ENCODE measurements at places on chromosomes 5 and 9.

GRCh38 chr5:77777281-77777892 is 1.2 kb upstream of the TBCA start:
- peak; percentile 45 for DNase-seq

GRCh38 chr5:25488119-25488518 is 843.3 kb upstream of the CDH10 start:
- DNase-seq = no peak

GRCh38 chr5:77329664-77330430 is 119.4 kb downstream of the PDE8B start:
- DNase-seq = no peak

- no peak for DNase-seq
These were observed 7.7 kb upstream of the SLC35D2 start for GRCh38 chr9:96391021-96391765.

- no peak for DNase-seq
These were observed 268.6 kb downstream of the PSAT1 start for GRCh38 chr9:78565481-78565880.

GRCh38 chr9:26013199-26013598 is 335.0 kb upstream of the TUSC1 start:
- no peak for DNase-seq

DNA sequence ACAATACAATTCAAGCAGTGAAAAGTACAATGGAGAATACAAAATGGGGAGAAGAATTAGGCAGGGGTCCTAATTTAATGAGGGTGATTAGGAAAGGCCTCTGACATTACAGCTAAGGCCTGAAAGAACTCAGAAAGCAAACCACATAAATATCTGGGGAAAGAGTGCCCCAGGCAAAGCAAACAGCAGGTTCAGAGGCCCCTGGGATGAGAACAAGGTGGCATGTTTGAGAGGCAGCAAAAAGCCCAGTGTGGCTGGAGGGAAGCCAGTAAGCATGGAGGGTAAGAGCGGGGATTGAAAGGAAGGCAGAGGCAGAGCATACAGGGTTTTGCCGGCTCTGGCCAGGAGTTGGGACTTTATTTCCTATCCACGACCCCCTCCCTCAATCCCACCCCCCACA is 33.4 kb upstream of the VDAC1 start:
- no peak for DNase-seq

GRCh38 chr9:88056876-88057275 is 81.4 kb downstream of the SPATA31C2 start:
- no peak for DNase-seq

GRCh38 chr5:141797425-141797824 is 80.8 kb downstream of the PCDH1 start:
- DNase-seq = no peak

- no peak for DNase-seq
These were observed 133.8 kb upstream of the MEF2C start for GRCh38 chr5:89016741-89017303.

DNA sequence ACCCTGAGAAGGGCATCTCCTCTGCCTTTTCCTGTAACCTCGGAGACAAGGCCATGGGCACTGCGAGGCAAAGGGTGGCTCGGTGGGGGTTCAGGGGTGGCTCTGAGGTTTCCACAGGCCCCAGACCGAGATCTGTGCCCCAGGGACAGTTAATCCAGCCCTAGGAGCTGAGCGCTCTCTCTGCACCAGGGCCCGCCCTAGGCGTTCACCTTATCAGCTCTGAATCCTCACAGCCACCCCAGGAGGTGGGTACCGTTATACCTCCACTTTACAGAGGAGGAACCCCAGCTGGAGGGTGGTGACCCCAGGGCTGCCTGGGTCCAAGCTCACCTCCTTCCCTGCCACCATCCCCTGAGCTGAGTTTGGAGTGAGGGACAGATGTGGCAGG is 2.3 kb upstream of the ENG start:
- no peak for DNase-seq

DNA sequence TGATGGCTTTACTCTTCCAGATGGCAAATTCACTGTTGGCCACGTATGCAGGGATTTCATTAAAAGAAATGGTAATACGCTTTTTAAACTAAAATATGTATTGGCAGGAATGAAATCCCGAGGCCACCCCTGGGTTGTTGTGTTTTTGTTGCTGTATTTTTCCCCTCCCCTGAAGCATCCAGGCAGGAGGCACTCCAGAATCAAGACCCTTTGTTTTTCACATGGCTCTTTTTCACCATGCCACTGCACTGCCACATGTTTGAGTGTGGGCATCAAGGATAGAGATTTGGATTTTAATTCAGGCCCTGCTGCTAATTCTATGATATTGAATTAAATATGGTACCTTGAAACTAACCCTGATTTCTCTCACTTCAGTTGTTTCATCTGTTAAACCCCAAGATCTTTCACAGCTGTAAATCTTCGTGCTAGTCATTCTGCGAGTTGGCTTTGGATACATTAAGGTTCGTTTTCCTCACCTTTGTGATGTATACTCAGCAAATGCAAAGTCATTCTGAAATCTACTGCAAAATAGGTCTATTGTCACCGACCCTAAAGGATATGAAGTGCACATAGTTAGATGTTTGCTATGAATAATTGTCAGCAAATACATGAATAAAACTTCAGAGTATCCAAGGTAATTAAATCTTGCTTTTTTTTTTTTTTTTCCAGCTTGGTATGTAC is 533.4 kb downstream of the PTPRD start:
- DNase-seq = no peak

DNA sequence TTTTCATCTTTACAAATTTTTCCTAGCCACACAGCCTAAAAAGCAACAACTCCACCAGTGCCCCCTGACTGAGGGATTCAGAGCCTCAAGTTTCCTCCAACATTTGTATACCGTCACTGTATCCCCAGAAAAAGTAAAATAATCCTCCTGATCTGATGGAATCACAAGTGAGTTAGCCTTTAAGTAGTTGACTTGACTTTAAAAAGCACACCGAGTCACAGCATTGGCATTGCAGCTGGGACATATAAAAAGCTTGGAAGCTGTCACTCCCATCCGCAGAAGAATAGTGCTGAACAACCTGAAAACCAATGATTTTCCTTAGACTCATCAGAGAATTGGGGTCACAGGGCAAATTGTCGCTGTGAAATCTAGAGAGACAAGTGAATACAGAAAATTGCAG is 41.6 kb upstream of the FBN2 start:
- no peak for DNase-seq

GRCh38 chr5:124923131-124923530 is 176.7 kb upstream of the ZNF608 start:
- no peak for DNase-seq

DNA sequence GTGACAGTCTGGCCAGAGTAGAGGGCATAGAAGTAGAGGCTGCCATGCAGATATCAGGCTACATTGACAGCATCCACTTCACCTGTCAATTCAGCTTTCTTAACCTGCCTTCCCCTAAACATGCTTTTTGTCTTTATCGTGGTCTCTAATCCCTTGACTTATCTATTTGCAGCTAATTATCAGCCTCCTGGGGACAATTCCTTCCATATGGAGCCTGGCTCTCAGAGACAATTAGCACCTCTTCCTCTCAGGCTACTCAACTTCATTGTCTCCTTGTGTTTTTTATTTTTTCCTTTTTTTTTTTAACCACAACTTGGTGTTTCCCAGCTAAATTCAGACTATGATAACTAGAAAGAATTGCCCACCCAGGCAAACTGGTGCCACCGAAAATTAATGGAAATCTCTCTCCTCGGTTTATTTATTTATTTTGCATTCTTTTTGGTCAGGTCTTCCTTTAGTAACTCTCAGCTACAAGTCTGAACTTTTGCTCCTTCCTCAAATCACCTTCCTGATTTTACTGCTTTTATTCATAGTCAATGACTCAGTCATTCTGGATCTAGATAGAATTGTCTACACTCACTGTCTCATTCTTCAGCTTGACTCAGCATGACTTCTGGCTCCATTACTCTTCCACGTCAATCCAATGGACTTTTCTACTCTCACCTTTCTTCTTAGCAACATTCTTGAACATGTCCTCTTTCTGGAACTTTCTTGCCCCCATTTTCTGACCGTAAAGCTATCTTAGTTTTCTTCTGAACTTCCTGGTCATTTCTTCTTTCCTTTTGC is 63.0 kb upstream of the BASP1 start:
- DNase-seq = peak; percentile 67

DNA sequence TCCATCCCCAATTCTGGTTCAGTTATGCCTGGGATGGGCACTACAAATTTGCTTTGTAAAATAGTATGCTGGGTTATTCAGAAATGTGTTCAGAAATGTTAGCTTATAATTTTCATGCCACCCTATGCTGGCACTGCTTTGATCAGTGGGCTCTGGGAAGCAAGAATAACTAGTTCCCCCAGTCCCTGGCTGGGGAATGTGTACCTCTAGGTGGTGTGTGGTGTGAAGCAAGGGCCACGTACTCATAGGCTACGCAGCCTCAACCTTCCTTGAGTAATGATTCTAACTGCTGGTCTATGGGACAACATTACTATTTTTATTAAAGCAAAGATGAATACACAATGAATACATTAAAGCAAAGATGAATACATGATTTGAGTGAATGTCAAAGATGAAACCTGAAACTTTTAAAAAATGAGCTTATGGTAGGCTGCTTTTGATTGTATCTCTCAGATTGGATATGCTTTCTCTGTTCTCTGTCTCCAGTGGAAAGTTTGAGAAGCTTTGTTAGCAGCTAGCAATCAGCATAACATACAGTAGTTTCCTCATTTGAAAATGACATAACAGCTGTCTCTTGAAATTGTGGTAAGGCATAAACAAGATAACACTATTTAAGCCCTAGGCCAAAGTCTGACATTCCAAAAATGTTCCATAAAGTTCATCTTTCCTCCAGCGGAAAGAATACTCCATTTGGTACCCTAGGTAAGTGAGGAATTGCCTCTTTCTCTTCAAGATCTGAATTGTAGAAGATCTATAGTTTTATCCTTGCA is 174.7 kb upstream of the NFIB start:
- no peak for DNase-seq

DNA sequence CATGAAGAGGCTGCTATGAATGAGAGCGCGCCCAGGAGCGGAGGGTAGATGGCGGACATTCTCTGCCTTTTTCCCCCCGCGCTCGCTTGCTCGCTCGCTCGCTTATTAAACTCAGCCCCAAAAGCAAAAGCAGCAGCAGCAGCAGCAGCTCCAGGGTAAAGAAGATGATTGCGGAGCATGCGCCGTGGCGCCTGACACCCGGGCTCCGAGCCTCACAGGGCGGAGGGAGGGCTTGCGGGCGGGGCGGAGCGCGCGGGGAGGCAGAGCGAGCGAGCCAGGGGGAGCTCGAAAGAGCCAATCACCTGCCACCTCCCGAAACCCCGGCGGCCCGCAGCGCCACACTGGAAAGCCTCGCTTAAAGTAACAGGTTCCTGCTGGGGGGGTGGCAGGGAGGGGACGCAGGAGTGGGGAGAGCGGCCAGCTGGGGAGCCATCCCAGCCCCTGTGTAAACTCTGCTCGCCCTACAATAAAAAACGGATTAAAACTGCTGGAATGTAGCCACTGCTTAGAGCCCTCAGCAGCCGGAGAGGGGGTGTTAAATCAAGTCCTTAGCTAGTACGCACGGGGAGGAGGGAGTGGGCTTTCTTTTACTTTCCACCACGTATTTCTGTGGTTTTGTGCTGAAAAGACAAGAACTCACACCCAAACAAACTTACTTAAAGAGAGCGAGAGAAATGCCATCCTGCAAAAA is at the start of gene MLLT3:
TSS of gene MLLT3 (minus strand) at position 170 of the 691 bp plus-strand sequence.
- peak; percentile 98 for DNase-seq

DNA sequence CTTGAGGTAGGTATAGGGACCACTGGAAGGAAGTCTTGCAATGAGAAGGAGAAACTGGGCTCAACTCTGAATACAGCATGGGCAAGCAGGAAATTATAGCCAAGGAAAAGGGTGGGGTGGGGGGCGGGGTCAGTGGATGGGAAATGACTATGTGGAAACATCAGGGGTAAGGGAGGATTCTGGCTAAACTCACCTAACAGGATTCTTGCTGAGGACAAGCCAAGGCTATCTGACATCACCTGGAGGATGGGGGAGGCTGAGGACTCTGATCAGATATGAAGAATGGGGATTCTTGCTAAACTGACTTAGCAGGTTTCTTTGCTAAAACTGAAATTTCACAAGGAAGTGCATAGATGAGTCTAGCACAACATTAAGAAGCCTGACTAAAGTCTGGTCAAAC is 40.8 kb downstream of the CTSL start:
- peak; percentile 86 for DNase-seq

- DNase-seq = no peak
These were observed 264.3 kb downstream of the RFX3 start for GRCh38 chr9:3261484-3261883.

- no peak for DNase-seq
These were observed 130.9 kb upstream of the NUDT12 start for GRCh38 chr5:103693517-103693916.

GRCh38 chr9:4237748-4238511 is 61.9 kb downstream of the GLIS3 start:
- DNase-seq = no peak

- DNase-seq = no peak
These were observed 227.0 kb downstream of the DRD1 start for GRCh38 chr5:175216991-175217390.

DNA sequence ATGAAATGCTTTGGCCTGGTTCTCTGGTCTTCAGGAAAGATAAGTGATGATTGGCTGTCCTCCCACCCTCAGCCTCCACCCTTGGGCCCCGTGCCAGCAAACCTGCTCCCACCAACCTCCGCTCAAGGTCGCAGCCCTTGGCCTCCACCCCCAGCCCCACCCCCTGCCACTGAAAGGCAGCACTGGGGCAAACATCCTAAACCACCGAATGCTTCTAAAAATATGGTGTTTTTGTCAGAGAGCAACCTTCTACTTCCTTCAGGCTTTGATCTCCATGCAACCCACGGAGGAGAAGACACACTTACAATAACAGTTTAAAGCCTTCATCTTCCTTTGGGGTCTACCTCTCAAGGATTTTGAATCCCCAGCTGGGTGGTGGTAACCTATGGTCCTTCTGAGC is 24.0 kb upstream of the TCF7 start:
- DNase-seq = no peak

DNA sequence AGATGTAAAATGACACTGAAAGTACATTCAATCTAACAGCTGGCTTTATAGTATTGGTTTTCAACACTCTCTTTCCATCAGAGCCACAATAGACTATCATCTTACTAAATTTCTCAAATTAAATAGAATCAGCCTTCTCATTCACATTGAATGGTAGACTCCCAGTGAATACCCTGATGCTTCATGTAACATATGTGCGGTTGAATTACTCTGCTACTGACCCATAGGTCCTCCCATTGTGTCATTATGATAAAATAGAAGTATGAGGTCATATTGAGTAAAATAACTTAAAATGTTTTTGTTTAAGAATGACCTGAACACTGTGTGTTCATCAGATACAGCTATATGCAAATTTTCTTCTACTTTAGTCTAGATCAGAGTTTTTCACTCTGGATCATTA is 75.9 kb upstream of the ADAMTSL1 start:
- DNase-seq = no peak

DNA sequence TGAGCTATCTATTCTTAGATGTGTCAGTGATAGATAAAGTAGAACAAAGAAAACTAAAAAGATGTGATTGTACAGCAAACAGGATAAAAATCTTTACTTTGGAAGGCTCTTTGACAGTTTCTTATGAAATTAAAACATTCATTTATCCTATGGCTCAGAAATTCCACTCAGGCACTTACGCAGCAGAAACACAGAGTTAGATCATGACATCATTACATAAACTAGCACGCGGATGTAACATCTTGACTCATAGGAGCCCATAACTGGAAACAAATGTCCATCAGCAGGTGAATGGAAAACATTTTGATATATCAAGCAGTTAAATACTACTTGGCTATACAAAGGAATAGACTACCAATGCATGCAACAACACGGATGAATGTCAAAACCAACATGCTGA is 45.3 kb downstream of the ICE1 start:
- no peak for DNase-seq

All from RWPE1 (cell line).